ENCODE measurements at places on chromosomes 2 and 18.

DNA sequence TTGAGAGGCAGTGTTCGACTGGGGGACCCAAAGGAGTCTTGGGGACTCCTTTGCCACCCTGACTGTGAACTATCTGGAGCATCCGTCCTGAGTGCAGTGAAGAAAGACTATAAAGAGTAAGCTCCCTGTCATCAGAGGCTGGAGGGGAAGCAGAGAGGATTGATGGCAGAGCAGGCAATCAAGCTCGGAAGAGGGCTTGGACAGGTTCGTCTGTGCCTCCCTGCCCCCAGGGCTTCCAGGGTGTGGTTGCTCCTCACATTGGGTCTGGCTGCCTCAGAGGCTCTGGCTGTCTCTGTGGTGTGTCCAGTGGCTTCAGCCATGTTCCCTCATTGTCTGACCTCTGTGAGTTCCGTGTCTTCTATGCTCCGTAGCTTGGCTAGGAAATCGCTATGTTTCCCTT, 13.8 kb upstream of the EN1 start:
- no peak for DNase-seq

DNA sequence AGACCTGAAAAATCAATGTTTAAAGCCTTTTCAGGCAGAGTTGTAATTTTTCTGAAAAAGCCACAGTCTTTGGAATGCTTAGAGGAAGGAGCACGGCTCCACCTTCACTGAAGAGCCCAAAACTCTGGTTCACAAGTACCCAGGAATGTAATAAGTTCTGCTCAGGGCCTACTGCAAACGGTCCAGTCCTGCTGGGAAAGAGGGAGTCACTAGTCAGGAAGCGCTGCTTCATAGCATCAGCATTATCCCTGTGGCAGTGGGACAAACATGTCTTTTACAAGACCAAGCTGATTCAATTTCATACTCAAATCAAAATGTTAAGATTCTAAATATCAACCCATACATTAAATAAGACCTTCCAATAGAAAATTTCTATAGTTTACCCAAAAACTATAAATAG, 152.9 kb upstream of the PGAP1 start:
- DNase-seq = no peak

DNA sequence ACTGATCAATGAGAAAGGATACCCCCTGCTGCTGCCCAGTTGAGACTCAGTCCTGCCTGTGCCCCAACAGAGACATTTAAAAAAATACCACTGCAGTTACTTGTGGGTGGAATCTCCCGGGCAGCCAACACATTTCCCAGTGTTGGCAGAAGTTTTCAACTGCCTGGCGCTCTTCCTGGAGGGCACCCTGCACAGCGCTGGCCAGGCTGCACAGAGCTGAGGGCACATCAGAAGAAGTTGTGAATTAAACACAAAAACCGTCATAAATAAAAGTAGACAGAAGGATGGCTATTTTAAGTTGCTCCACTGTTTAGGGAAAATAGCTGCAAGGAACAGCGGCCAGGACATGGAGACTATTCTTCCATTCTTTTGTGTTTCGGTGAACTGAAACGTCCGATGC, 110.2 kb upstream of the THOC1 start:
- DNase-seq = no peak

DNA sequence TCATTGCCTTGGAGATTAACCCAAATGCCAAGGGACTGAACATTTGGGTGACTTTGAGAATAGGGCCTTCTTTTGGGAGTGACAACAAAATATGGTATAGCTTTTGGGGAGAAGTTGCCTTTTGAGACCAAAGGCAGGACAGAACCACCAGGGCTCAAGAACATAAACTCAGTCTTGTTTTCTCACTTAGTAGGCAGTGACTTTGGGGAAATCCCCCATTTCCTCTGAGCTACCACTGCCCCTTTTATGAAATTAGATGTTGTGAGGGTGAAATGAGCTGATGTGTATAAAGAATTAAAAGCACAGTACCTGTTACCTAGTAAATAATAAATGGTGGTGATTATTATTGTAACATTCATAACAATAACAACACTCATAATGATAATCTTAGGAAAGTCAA, 36.5 kb downstream of the GPD2 start:
- DNase-seq = no peak

DNA sequence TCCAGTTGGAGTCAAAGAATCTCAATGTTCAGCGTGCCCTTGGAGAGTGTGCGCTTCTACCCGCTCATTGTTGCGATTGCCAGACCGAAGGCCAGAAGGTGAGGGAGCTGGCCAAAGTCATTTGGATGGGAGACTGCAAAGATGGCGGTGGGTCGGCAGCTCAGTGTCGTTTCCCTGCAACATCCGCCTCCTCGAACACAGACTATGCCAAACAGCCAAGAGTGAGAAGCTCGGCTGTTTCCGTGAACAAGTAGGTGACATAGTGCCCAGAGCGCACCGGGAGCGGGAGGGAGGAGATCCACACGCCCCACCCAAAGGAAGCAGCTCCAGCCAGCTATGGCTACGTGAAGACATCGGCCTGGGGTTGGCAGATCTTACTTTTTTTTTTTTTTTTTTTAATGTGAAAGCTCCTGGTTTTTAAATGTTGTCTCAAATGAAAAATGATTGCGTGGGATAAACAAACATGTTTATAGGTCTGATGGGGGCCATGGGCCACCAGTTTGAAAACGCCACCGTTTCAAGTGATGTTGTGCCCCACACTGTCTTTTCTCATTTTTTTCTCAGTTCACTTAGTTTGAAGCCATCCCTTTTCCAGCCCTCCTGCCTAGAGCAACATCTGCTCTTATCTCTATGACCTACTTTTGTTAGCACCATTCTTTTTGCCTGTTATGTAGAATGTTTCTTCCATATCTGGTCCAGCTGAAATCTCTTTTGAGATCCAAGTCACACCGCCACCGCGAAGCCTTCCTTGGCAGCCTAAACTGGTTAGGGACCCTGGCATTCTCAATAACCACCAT, 682.4 kb downstream of the RNF144A start:
- no peak for DNase-seq

DNA sequence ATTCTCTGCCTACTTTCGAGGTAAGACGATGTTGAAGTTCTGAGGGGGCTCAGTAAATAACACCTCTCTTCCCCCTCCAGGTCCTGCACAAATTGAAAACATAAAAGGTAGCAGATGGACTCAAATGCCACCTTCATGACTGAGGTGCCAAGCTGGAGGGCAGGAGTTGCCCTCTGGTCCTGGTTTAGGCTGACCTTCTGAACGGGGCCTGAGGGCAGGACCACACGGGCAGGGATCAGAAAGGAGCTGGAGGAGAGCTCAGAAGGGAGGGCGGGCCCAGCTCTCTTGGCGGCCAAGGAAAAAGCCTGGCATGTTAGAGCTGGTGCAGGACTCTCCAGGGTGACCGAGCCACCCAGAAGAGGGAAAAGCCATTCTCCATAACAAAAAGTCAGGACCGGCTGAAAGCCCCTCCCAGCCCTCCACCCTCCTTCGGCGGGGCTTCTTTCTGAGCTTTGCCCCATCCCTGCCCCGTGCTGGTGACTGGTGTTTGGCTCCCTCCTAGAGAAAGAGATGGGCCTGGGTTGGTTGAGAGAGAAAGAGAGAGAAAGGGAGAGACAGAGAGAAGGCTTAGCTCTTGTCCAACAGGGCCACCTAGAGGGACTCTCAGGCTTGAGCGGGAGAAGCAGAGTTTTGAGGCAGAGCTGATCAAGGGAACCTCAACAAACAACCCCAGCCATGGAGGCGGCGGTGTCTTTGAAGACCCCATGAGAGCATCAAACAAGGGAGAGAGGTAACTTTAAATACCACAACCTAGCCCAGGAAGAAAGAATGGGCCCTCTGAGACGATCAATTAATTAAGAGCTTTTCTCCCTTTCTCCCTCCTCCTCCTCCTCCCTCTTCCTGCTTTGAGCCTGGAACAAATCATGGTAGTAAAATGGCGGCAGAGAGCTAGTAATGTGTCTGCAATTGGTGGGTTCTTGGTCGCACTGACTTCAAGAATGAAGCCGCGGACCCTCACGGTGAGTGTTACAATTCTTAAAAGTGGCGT, 50.8 kb downstream of the WIPF1 start:
- DNase-seq = no peak

DNA sequence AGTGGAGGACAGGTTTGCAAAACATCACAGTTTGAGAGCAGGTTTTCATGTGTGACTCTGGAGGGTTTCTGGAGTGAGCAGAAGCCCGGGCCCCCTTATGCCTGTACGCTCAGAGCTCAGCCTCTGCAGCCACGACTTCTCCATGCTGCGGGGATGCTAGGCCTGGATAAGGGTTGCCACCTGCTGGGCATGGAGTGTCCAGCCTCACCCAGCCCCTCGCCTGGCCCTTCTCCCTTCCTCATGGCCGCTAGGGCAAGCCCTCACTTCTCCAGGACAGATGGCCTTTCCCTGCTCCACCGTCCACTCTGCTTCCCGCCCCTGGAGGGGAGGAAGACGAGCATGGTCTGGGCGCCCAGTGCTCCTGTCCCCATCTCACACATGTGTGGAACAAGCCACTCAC, 318.7 kb downstream of the GBX2 start:
- DNase-seq = no peak

GRCh38 chr2:45128580-45128997, 119.3 kb upstream of the SIX2 start:
- DNase-seq = no peak

DNA sequence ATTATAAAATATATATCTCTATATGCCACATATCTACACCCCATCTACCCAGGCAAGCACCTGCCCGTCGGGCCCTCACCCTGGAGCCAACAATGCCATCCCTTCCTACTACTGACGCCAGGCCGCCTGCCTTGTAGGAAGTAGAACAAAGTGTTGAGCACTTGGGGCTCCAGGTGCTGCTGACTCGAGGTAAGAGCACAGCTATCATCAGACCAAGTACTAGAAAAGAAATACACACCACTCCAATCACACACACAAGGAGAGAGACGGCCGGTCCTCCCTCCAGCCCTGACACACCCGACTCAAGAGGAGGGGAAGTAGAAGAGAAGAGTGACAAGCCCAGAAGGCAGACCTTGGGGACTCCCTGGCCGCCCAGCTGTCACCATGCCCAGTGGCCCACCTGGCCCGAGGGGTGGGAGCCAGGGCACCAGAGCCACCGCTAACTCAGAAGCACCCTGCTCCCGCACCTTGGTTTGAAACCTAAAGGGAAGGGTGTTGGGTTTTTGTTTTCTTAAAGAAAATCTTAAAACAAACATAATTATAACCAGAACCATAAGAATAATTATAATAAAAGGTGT, 64.0 kb upstream of the POMC start:
- no peak for DNase-seq

GRCh38 chr18:62758591-62758990, 43.2 kb downstream of the PHLPP1 start:
- DNase-seq = no peak

DNA sequence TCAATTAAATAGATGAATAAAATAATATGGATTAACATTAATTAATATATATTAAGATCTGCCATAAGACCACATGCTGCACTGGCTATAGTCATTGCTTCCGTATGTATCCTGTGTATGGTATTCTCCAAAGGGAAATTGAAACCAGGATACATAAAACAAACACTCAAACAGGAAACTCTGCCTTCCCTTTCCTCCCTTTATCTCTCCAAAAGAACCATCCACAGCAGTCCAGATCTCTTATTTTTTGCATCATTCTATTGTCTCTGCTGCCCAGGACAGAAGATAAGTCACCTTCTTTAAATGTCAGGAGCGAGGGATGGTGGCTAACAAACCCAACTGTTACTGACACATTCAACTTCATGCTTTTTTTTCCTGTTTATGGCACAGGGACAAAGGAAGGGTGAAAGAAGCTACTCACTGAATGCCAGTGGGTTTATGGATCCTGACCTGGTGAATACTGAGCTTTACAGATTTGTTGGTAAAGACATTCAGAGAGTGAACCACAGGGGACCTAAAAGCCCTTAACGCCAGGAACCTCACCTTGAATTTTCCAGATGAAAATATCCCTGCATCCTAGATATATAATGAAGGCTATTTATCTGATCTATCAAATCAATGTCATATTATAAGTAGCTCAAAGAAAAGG, 67.5 kb downstream of the CSRNP3 start:
- DNase-seq = no peak

DNA sequence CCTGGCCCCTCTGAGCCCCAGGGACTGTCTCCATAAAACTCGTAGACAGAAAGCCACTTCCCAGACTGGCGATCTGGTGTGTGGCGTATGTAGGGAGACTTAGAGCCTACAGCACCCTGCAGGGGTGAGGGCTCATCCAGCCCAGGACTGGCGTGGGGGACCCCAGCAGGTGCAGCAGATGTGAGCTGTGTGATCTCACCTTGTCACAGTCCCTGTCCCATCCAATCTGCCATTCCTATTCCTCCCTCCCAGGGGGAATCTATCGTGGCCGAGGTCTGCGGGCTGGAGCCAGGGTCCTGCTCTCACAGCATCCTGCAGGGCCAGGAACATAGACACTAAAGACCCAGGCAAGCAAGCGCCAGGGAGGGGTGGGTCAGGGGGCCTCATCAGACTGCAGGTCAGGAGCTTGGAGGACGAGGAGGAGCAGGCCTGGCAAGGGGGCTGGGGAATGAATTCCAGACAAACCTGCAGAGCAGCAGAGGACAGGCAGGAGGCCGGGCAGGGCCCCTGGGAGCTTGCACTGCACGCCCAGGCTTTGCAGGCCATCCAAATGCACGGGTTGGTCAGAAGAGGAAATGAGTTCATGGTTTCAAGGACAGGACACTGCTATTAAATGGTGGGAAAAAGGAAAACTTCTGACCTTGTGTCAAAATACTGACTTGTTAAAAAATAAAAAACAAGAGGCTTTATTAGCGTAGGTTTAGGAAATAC, 32.5 kb downstream of the HS6ST1 start:
- no peak for DNase-seq

GRCh38 chr2:43939695-43940256, 56.0 kb downstream of the LRPPRC start:
- no peak for DNase-seq

DNA sequence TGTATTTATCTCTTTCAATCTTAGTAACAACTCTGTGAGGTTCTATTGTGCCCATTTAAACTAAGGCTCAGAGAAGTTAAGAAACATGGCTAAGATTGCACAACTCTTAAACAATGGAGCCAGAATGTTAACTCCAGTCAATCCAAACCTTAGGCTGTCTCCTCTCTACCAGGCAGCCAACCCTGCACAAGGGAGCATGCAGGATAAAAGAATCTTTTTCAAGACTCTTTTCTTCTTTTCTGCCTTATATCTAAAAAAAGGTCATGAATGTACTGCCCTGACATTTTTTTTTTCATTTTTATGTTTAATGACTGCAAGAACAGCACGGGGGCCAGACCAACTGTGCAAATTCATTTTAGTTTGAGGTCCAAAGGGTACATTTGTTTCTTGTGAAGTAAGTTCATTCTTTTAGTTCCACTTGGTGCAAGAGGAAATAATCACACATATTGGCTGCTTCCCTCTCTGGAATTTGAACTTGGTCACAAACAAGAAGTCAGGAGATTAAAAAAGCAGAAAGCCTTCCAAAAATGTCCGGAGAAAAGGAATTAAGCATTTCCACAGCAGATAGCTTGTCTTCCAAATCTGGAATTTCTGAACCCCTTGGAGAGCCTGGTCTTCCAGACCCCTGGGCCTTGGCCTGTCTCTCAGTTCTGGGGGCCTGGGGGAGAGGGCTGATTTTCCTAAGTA, 96.0 kb upstream of the RIOK3 start:
- DNase-seq = no peak

Measured in NCI-H524 treated with DMSO at 0.1 percent for 48 hours (cell line).